Hematopoietic multipotent progenitor cell treated with erythropoietin and hydrocortisone succinate and interleukin-3 and kit ligand, for 6 days (in vitro differentiated cells): ENCODE measurements at places on chromosomes 3 and 15.

DNA sequence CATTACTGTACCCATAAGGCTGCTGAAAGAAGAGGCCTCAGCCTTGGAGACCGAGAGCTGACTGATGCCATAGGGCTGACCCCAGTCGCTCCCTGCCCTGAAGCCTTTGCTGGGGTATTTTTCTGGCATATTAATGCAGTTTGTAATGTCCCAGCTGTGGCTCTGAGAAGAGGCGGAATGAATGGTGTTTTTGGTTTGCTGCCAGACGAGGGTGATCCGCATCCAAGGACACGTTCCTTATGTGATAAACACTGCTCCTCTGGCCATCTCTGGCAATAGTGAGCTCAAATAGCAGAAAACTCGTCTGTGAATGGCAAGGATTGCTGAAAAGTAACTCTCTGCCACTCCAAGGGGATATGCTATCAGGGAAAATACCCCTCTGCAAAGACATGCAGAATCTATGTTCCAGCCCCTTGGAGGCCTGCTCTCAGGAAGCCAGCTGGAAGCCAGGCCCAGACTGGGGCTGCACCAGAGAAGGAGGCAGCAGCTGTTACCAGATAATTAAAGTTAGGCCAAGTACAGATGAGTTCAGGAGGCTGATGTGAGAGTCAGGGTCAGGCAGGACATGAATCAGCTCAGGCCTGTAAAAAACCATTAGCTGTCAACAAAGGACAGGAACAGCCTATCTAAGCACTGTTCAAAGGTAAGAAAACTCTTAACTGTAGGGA, 28.9 kb upstream of the KLHL6 start:
- no peak for DNase-seq

- DNase-seq, result no peak
Observed at GRCh38 chr3:133475245-133476010, 75.6 kb downstream of the BFSP2 start.

DNA sequence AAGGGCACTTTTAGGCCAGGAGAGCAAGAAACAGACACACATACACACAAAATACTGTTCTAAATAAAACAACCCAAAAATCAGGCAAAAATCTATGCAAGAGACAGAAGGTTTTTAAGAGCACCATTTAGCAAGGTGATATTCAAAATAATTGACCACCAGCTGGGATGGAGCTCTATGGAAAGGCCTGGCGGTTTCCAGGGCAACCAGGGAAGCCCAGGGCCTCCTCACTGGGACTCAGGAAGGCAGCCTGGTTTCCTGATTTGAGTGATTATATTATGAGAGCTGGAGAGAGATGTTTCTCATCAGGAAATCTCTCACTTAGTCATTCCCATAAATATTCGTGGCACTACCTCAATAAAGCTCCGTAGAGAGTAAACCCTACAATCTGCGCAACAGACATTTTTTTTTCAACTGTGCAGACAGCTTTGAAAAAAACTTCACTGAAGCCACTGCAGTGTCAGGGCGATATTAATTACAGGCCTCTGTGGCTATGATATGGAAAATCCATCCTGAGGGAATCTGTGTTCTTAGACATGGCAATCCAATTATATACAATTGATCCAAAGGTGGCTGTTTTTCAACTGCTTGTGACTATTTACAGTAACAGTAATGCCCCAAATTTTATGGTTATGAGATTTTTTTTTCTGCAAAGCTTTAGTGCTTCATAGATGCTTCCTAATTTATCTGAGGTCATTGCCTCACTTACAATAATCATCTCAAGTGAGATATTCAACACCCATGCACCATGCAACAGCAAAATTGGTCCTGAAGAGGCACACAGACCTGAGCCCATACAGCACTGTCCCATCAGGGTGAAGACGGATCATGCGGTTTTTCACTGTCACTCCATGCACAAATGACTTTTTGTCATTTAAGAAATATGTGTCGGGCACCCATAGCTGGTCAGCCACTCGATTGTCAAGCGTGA, 152.1 kb downstream of the GABRB3 start:
- no peak for DNase-seq

DNA sequence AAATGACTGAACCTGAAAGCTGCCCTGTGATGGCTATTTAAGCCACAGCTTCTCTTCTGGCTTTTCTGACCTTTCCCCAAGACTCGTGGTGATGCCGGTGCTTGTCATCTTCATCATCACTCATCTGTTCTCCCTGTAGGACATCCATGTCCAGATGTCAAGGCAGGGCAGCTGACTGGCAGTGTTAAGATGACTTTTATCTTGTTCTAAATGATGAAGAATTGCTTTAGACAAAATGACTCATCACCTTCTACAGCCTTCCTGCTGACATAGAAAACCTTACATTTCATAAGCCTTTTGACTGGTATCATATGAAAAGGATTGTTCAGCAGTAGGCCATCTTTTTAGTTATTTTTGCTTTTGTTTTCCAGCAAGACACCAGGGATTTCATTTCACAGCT, 67.0 kb upstream of the GPR149 start:
- no peak for DNase-seq

DNA sequence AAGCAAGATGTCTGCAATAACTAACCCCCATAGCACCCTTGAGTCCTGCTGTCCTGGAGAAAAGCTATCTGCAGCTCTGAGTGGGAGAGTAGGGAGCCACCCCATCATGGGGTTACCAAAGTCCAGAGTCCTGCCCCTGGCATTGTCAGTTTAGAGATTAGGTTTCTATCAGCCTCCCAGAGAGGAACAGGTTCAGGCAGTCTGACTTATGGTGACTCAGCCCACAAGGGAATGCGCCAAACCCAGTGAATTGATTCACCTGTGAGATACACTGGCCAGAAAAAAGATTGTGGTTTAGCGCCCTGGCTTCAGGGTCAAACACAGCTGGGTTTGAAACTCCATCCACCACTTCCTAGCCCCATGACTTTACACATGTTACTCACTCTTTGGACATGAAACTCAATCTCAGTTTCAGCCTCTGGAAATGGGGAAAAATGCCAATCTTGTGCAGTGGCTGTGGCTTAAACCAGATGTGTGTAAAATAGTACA, 263.6 kb upstream of the HES1 start:
- DNase-seq, result peak; percentile 68

- DNase-seq, result no peak
Observed at GRCh38 chr15:91679447-91679846, 174.1 kb upstream of the SLCO3A1 start.

DNA sequence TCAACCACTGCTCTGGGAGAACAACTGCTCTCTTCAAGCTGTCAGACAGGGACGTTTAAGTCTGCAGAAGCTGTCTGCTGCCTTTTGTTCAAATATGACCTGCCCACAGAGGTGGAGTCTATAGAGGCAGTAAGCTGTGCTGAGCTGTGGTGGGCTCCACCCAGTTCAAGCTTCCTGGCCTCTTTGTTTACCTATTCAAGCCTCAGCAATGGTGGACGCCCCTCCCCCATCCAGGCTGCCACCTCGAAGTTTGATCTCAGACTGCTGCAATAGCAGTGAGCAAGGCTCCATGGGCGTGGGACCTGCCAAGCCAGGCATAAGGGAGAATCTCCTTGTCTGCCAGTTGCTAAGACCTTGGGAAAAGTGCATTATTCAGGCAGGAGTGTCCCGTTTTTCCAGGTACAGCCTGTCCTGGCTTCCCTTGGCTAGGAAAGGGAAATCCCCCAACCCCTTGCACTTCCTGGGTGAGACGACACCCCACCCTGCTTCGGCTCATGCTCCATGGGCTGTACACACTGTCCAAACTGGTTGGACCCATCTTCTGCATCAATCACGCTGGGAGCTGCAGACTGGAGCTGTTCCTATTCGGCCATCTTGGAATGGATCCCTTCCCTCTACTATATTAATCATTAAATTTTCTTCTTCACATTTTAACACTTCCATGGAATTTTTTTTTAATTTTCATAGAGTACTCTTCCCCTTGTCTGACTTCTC, 167.0 kb upstream of the UBE2E2 start:
- no peak for DNase-seq

DNA sequence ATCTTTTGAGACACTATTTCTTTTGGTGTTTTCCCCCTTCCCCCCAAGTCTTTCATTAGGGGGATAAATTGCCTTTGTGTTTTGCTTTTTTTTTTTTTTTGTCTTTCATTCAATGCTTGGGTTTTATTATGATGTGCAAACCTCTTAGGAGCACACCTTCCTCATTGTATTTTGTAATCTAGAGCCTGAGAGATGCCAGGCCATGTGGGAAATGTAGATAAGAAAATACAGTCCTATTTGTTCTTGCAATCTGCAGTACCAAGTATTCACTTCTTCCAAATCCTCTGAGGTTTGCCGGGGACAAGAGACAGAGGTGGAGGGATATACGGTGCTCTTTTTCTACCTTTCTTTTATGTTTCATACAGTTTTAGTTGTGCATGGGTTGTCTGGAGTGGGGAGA, 66.7 kb downstream of the LARS2 start:
- DNase-seq, result peak; percentile 63

GRCh38 chr3:140848666-140849065, 93.0 kb upstream of the SLC25A36 start:
- no peak for DNase-seq

DNA sequence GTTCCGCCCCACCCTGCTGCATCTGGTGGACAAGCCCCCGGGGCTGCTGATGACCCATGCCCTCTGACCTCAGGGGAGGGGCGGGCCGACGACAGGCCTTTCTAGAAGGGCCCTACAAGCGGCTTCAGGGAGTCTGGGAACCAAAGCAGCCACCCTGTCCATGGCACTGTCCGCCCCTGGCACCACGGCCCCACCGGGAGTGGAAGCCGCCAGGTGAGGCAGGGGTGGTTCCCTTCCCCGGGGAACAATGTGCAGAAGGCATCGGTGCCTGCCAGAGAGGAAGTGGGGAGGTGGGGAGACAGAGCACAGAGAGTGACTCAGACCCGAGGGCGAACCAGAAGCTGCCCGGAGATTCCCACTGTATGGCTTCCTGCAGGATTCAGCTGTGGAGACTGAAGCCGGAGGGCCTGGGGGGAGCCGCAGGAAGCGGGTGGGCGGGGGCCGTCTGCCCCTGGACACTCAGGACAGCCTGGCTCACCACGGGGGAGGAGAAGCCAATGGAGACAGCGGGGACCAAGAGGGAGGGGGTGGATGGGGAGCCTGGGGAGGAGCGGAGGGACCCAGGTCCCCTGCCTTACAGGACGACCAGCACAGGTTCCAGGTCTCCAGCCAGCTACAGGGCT, 134.0 kb downstream of the TPRA1 start:
- DNase-seq, result no peak

GRCh38 chr3:90136456-90137191, 1029.2 kb downstream of the EPHA3 start:
- DNase-seq, result no peak

DNA sequence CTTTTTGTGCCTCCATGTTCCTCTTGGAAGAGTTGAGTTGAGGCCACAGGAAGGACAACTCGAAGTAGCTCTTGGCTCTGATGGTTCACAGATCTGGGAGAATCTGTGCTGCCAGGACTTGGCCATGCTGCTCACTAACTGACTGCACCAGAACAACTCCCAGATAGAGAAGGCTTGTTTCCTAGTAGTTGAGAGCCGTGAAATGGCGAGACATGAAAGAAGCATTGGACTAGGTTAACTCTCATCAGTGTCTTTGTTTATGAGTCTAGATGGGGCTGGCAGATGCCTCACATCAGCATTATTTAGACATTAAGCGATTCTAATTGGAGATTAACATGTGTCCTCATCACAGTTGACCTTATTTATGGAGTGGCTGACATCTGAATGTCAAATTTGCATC, 92.9 kb upstream of the AGBL1 start:
- no peak for DNase-seq

- DNase-seq, result no peak
Observed at GRCh38 chr15:98786717-98787116, 138.4 kb downstream of the IGF1R start.

GRCh38 chr3:96416549-96417255, 397.7 kb upstream of the EPHA6 start:
- DNase-seq, result no peak

GRCh38 chr3:14143271-14144225, 18.7 kb downstream of the TMEM43 start:
- no peak for DNase-seq

DNA sequence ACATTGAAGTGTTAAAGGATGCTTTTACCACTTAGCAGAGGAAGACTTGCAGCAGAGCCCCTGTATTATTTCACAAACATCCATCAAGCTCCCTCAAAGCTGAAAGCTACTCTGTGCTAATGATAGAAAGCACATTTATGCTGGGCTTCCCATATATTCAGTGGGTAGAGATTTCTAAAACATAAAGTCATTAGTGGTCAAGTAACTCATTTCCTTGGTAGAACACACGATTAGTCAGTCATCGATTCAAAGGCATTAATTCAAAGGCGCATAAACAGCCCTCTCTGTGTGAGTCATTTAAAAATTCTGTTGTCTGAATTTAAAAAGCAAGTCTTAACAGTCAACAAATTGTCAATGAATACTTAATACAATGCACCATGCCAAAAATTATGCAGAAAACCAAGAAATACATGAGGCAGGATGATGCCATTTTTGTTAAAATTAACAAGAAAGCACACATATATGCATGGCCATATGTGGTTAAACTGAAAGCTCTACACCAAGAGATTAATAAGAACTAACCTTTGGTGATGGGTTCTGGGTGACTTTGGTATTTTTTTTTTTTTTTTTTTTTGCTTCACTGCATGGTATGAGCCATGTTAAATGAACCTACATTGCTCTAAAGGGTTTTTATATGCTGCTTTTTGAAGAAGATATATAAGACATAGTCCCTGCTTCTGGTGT, 61.7 kb downstream of the LDHAL6B start:
- DNase-seq, result no peak

DNA sequence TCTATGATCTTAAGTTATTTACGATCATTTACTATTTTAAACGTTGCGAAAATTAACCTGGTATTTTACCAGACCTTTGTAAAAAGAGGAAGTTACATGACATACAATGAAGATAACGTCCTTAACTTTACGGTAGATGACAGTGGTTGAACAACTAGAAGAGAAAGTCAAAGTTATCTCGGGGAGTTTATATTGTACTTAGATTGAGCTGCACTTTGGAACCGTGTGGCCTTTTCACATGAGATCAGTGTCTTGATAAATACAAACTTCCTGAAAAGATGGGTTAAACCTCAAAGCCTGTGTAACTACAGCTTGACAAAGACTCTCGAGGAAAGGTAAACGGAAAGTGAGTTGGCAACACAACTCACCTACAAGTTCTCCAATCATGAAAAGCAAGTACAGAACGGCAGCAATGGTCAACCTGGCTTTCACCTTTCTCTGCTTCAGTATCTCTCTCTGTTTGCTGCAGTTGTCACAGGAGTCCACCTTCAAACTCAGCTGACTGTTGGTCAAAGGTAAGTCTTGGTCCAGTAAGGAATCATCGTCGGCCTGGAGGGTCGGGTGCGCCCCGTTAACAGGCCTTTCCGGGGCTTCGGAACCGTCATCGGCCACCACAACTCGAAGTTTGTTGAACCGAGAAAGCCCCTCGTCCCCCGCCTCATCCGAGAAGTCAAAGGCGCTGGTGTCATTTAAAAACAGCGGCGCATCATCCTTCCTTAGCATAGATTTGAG, 793 bp downstream of the SLC30A4 start:
- DNase-seq, result peak; percentile 44
